ENCODE measurements at places on chromosomes 2 and 18.

DNA sequence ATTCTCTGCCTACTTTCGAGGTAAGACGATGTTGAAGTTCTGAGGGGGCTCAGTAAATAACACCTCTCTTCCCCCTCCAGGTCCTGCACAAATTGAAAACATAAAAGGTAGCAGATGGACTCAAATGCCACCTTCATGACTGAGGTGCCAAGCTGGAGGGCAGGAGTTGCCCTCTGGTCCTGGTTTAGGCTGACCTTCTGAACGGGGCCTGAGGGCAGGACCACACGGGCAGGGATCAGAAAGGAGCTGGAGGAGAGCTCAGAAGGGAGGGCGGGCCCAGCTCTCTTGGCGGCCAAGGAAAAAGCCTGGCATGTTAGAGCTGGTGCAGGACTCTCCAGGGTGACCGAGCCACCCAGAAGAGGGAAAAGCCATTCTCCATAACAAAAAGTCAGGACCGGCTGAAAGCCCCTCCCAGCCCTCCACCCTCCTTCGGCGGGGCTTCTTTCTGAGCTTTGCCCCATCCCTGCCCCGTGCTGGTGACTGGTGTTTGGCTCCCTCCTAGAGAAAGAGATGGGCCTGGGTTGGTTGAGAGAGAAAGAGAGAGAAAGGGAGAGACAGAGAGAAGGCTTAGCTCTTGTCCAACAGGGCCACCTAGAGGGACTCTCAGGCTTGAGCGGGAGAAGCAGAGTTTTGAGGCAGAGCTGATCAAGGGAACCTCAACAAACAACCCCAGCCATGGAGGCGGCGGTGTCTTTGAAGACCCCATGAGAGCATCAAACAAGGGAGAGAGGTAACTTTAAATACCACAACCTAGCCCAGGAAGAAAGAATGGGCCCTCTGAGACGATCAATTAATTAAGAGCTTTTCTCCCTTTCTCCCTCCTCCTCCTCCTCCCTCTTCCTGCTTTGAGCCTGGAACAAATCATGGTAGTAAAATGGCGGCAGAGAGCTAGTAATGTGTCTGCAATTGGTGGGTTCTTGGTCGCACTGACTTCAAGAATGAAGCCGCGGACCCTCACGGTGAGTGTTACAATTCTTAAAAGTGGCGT is 50.8 kb downstream of the WIPF1 start:
- DNase-seq, result peak; percentile 14

DNA sequence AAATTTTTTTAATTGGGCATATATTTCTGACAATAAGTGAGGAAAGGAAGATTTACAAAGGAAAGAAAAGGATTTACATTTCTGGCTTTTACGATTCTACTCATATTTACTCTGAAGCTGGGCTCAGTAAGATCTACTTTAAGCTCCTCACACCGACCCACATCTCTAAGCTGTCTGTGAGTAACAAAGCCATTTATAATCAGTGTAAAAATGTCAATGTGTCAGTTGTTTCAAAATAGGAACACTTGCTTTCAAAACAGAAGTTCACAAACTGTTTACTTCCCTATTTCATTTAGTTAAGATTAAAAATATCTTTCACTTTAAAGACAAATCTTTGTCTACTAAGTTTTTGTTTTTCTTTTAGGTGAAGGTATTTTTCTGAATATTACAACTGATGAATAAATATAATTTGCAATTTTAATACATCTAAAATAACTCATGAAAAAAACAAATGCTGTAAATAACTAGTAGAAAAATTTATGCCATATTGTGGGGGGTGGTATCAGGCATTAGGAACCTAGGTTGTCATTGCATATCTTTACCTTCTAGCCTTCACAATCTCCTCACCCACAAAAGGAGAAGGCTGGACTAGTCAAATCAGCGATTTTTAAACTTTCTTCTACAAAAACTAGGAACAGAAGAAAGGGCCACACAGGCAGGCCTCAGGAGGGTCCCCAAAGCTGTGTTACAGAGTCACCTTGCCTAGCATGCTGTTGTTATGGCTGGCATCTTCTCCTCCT is 64.5 kb downstream of the TMEM131 start:
- DNase-seq, result no peak

DNA sequence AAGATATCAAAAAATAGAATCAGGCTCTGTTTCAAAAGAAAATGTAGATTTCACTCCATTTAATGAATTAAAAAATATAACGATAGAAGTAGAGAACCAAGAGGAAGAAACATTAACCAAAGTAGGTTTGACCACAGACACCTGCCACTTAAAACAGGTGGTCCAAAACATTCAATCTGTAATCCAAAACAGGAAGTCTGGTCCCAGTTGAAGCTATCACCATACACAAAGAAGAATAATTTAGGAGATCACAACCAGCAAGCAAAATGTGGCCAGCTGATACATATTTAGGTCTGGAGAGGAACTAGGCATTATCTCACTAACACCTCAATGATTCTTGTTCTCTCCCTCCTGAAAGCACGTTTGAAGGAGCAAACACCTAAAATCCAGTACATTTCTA is 73.1 kb downstream of the FTCDNL1 start:
- no peak for DNase-seq

DNA sequence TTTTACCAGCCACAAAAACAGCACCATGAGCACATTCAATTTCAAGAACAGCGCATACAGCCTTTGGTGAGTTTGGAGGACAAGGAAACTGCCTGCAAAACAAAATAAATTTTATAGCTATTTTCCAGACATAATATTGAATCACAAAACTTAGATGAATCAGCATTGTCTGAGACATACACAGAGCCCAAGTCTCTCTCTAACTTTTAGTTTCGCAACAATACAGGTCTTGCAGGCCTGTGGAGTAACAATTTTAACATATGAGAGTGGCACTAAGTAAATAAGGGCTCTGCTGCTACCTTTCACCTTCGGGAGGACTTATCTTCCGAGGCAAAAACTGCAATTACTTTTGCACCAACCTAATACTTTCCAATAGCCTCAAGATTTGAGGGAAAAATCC is 56.1 kb upstream of the PEX13 start:
- DNase-seq, result no peak

- no peak for DNase-seq
These were observed 843.0 kb downstream of the DPP10 start for GRCh38 chr2:115285416-115285815.

GRCh38 chr2:241863536-241863954 is 4.9 kb upstream of the PDCD1 start:
- DNase-seq, result peak; percentile 68

DNA sequence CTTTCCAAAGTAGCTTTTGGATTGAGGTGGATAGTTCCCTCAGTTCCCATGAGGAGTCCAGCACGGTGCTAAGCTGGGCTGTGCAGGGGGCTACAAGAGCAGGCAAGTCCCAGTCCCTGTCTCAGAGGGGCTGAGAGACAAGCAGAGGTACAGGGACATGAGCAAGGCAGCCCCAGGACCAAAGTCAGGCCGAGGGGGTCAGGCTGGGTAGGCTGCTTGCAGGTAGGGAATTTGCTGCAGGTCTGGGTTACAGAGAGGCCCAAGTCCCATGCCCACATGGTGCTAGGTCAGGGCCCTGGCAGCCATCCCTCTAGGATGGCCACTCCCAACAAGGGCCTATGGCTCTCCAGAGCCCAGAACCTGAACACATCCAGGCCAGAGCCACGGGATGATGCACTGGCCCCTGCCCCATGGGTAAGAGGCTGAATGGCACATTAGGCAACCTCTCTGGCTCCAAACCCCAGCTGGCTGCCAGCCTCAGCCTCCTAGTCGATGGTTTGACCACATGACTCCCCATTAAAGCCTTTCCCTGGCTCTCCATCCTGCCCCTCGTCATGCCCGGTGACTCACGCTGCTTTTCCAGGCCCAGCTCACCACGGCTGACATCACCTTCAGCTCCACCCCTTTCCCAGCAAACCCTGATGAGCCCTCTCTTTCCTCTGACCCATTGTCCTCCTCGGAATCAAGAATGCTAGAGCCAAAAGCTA is 83.7 kb downstream of the SDC1 start:
- DNase-seq, result no peak

DNA sequence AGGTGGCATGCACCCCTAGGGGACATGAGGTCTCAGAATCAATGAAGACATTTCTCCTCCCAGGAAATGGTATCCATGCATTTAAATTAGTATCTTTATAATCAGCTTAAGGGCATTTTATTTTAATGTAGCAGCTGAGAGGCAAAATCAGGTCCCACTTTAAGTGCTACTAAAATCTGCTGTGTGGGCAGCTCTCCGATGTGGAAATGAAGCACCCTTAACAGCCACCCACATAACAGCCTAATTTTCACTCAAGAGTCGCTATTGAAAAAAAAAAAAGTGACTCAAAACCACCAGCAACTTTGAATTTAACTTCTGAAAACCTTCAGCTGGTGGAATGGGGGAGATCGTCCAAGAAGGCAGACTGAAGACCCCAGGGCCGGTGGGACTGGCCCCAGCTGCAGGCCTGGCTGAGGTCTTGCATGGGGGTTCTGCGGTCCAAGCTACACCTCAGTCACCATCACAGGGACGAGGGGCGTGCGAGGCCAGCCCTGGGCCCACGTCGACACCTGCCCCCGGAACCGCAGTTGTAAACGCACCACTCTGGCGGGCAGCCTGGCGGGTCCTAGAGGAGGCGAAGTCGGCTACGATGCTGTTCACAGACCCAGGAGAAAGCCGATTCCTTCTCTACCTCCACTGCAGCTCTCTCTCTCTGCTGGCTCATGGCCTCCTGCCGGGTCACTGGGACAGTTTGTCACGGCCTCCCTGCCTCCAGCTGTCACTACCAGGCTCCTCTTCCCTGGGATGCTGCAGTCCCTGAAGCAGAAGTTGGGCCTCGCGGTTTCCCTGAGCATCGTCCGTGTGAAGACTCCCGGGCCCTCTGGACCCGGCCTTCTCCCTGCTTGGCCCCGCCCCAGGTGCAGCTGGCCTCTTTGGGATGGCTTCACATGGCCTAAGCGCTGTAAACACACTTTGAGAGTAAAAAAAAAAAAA is 111.9 kb downstream of the KCNF1 start:
- DNase-seq, result no peak

- no peak for DNase-seq
These were observed 75.3 kb downstream of the LRRFIP1 start for GRCh38 chr2:237702441-237703391.
